Activated naive CD8-positive, alpha-beta T cell treated with anti-CD3 and anti-CD28 coated beads for 36 hours (primary cell): ENCODE measurements at places on chromosomes 1 and 21.
A peak's percentile ranks its signal among the peaks of the same experiment; 100 is the strongest.

- no peak for DNase-seq
- no peaks in the 10 kb centered on the region for H3K4me1 ChIP-seq
- H3K27ac ChIP-seq, result no peak overlapping the region
- no peak overlapping the region for H3K4me3 ChIP-seq
Measured at GRCh38 chr1:168093616-168094015, 43.1 kb downstream of the GPR161 start.

DNA sequence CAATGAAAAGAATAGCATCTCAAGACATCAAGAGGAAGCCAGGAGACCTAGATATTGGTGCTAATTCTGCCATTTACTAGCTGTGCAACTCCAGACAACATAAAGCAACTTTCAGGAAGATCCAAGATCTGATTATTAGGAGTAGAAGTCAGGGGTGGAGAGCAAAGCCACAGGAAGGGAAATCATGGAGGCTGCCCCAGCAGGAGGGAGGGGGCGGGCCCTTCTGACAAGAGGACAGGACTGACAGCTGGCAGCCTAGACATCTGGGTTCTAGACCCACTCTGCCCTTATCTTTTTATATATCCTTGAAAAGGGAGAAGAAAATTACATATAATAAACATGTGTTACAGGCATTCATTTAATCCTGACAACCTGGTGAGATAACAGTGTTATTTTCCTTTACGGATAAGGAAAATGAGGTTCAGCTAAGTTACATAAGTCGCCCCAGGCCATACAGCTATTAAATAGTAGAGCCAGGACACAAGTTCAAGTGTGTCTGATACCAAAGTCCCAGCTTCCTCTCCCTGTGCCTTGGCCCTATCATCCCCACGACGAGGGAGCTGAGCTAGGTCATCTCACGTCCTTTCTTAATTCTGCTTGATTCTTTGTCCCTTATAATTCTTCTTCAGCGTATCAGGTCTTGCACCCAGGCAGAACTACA, 46.6 kb downstream of the ARHGEF11 start:
- peaks cover 10% of the 10 kb centered on the region for H3K27me3 ChIP-seq
- no peak for DNase-seq
- no peaks in the 10 kb centered on the region for H3K4me1 ChIP-seq
- no peaks in the 10 kb centered on the region for H3K36me3 ChIP-seq
- no peak overlapping the region for H3K27ac ChIP-seq
- H3K4me3 ChIP-seq, result no peak overlapping the region

GRCh38 chr1:21901473-21901847, 35.6 kb downstream of the HSPG2 start:
- no peak for DNase-seq
- no peaks in the 10 kb centered on the region for H3K27me3 ChIP-seq
- H3K36me3 ChIP-seq, result no peaks in the 10 kb centered on the region
- H3K4me1 ChIP-seq, result peaks cover 13% of the 10 kb centered on the region

DNA sequence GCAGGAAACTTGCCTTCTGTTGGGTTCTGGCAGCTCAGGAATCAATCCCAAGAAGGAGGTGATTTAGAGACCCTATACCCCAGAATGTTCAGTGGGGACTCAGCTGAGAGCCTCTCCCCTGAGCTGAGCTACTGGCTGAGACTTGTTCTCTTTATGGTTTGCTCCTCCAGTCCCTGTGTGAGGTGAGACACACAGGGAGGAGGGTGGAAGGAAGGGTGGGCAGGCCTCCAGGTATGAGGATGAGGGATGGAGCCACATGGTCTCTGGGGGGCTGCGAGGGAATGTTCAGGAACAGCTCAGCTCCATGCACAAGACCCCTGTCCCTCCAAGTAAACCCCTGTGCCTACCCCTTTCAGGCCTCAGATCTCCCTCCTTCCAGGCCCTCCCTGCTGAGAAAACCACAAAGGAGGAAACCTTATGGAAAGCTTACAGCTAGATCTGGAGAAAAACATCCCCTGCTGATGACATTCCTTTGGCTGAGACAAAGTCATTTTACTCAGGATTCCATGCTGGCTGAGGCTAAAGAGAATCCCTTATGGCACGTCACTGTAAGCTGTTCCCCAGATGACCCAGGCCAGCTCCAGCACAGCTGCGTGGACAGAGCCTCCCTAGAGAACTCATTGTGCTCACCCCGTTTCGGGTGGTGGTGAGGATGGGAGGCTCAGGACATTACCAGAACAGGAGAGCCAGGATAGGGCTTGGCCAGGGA, 91.5 kb upstream of the IPO9 start:
- H3K27me3 ChIP-seq, result peaks cover 6% of the 10 kb centered on the region
- DNase-seq, result no peak
- H3K4me1 ChIP-seq, result peaks cover 12% of the 10 kb centered on the region
- no peaks in the 10 kb centered on the region for H3K36me3 ChIP-seq
- no peak overlapping the region for H3K27ac ChIP-seq

- DNase-seq, result no peak
- H3K27ac ChIP-seq, result no peak overlapping the region
- no peaks in the 10 kb centered on the region for H3K36me3 ChIP-seq
- H3K4me1 ChIP-seq, result no peaks in the 10 kb centered on the region
- no peaks in the 10 kb centered on the region for H3K27me3 ChIP-seq
- H3K4me3 ChIP-seq, result no peak overlapping the region
Measured at GRCh38 chr1:222247811-222248310, 300.0 kb downstream of the HHIPL2 start.

- no peaks in the 10 kb centered on the region for H3K27me3 ChIP-seq
- no peak for DNase-seq
- H3K4me3 ChIP-seq, result no peak overlapping the region
- peaks cover 37% of the 10 kb centered on the region for H3K4me1 ChIP-seq
- H3K27ac ChIP-seq, result no peak overlapping the region
- H3K36me3 ChIP-seq, result peaks cover 35% of the 10 kb centered on the region
Measured at GRCh38 chr1:231410036-231410612, 12.0 kb downstream of the EGLN1 start.

GRCh38 chr1:228899421-228899956, 164.2 kb downstream of the RHOU start:
- DNase-seq, result no peak
- no peak overlapping the region for H3K4me3 ChIP-seq
- H3K36me3 ChIP-seq, result no peaks in the 10 kb centered on the region

DNA sequence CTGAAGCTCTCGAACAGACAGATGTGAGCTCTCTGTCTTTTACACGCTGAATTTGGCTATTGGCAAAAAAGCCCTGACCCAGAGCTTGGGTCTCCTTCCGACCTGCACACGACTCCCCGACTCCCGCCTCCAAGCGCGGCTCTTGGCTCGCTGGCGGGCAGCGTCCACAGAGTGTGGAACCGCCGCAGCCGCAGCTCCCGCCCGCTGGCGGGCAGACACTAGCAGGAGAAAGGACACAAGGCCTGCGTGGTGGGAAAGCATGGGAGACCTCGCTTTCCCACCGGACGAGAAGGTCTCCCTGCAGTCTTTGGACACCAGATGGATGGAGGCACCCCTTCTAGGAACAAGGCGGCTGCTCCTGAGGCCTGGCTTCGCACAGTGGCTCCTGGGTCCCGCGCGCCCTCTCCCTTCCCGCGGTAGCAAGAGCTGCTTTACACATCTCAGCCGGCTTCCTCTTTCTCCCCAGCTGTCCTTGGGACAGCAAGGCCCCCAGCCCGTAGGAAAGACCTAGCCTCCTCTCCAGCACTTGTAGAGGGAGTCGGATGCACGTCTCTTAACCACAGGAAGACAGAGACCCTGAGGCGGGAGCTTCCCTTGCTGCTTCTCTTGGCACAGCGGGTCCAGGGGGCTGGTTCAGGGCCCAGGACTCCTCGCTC, 92.1 kb downstream of the PRKAB2 start:
- H3K36me3 ChIP-seq, result no peaks in the 10 kb centered on the region
- no peak overlapping the region for H3K27ac ChIP-seq
- peaks cover 98% of the 10 kb centered on the region for H3K27me3 ChIP-seq
- peak overlapping the region; percentile 74 for H3K4me3 ChIP-seq

GRCh38 chr1:242245255-242245654, 246.4 kb upstream of the MAP1LC3C start:
- no peak overlapping the region for H3K27ac ChIP-seq
- no peaks in the 10 kb centered on the region for H3K36me3 ChIP-seq
- H3K4me3 ChIP-seq, result no peak overlapping the region
- no peak for DNase-seq

DNA sequence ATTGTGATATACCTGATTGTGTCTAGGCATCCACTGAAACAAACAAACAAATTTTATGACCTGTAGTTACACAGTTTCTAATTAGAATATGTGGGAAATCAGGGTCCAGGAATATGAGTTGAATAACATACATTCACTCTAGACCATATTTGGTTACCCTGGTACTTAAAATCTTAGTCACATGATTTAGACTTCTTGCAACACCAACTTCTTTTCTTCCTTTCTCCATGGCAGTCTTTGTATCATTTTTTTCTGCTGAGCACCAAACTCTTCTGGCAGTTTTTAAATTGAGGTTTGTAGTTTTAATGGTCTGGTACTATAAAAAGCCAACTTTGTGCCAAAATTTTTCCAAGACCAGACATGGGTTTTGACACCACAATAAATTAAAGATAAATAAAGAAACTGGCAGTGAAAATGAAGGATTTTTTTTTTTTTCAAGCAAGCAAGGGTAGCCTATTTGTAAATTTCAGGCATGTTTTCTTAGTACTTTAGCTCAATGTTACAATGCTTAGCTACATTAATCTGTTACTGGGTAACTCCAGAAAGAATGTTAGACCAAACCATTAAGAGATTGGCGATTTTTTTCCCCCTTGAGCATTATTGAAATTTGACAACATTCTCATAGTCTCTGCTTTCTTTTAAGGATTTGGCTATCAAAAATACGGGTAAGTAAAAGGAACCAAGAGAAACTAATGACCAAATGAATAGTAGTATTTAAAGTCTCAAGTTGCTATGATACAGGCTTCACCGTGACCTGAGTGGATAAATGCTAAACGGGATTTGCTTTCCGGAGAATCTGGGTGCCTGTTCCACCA, 108.5 kb downstream of the NFIA start:
- no peaks in the 10 kb centered on the region for H3K4me1 ChIP-seq
- H3K27ac ChIP-seq, result no peak overlapping the region
- DNase-seq, result no peak
- H3K36me3 ChIP-seq, result no peaks in the 10 kb centered on the region
- H3K4me3 ChIP-seq, result no peak overlapping the region

DNA sequence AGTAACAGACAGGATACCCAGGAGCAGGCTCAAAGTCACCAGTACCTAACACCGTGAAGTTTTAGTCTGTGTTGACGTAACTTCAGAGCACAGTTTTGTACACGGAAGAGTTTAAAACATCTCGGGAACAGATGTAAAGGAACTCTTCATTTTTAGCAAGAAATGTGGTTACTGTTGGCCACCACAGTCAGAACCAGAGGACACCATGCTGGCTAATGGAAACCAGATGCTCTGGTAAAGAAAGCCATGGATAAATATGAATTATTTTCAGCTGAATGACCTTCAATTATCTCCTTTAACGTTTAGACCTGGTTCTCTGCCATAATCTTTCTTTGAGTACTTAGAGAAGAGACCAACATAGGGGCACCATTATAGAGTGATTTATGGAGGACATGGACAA, 115.9 kb downstream of the NTMT2 start:
- peaks cover 8% of the 10 kb centered on the region for H3K27me3 ChIP-seq
- H3K36me3 ChIP-seq, result no peaks in the 10 kb centered on the region
- DNase-seq, result no peak
- no peaks in the 10 kb centered on the region for H3K4me1 ChIP-seq
- no peak overlapping the region for H3K27ac ChIP-seq

DNA sequence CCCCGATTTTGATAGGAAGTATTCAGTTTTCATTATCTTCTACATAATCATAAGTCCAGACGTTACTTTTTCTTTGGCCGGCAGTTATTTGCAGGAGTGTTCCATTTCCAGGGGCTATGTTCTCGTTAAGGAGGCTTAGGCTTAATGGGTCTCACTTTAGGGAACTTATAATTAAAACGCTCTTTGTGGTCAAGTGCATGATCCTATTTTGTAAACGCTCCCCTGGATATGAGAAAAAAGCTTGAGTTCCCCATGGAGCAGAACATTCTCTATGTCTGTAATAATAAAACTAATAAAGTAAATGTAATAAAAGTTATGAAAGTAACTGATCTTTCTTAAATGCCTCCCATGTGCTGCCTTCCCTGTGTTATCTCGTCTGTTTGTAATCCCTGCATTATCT, 48.7 kb upstream of the GPR153 start:
- no peaks in the 10 kb centered on the region for H3K4me1 ChIP-seq
- no peaks in the 10 kb centered on the region for H3K27me3 ChIP-seq
- H3K27ac ChIP-seq, result no peak overlapping the region
- H3K4me3 ChIP-seq, result no peak overlapping the region

- no peak overlapping the region for H3K27ac ChIP-seq
- no peaks in the 10 kb centered on the region for H3K27me3 ChIP-seq
- H3K4me1 ChIP-seq, result peaks cover 17% of the 10 kb centered on the region
- no peaks in the 10 kb centered on the region for H3K36me3 ChIP-seq
- no peak for DNase-seq
Measured at GRCh38 chr1:228171221-228171891, 5.8 kb downstream of the IBA57 start.

DNA sequence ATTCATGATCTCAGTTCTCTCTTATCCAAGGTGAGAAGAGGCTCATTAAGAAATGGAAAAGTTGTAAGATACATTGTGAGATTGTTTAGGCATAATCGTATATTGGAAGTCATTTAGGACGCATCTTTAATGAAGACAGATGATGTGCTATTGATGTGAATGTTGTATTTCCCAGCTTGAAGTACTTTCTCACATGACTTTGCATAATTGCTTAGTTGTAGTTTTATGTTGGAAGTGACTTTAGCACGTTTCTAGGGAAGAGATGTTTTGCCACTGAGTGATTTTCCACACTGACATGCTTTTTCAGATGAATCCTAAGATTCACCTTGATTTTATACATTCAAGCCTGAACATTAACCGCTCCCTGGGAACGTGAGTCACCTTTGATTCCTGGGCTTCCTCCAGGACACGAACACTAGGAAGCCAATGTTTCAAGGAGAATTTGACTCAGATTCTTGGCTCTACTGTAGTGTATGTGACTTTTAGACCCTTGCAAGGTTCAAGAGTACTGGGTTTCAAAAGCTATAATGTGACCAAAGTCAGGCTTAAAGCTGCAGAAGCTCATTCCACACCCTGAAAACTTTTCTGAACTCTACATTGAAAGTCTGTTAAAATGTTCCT, 27.9 kb downstream of the ANGEL2 start:
- H3K27me3 ChIP-seq, result no peaks in the 10 kb centered on the region
- H3K27ac ChIP-seq, result no peak overlapping the region
- H3K36me3 ChIP-seq, result peaks cover 4% of the 10 kb centered on the region
- DNase-seq, result no peak
- H3K4me3 ChIP-seq, result no peak overlapping the region

- H3K36me3 ChIP-seq, result peaks cover 28% of the 10 kb centered on the region
- H3K27ac ChIP-seq, result peak overlapping the region; percentile 94
- H3K4me3 ChIP-seq, result peak overlapping the region; percentile 97
- DNase-seq, result peak; percentile 70
Measured at GRCh38 chr1:2229037-2229864, 1.1 kb downstream of the SKI start.

GRCh38 chr1:95095833-95096217, 21.3 kb upstream of the TLCD4 start:
- no peak for DNase-seq
- no peaks in the 10 kb centered on the region for H3K36me3 ChIP-seq
- no peaks in the 10 kb centered on the region for H3K4me1 ChIP-seq
- H3K27me3 ChIP-seq, result peaks cover 15% of the 10 kb centered on the region

GRCh38 chr1:29893046-29893723, 656.9 kb downstream of the PTPRU start:
- no peak overlapping the region for H3K4me3 ChIP-seq
- H3K27me3 ChIP-seq, result peaks cover 39% of the 10 kb centered on the region
- no peaks in the 10 kb centered on the region for H3K4me1 ChIP-seq
- DNase-seq, result no peak
